NCI-H460 (cell line): ENCODE measurements at places on chromosomes 13 and 19. TPM values are rescaled to one million over a fixed set of nuclear protein-coding genes. Genes with fewer than 3 reads are reported as not detected.

DNA sequence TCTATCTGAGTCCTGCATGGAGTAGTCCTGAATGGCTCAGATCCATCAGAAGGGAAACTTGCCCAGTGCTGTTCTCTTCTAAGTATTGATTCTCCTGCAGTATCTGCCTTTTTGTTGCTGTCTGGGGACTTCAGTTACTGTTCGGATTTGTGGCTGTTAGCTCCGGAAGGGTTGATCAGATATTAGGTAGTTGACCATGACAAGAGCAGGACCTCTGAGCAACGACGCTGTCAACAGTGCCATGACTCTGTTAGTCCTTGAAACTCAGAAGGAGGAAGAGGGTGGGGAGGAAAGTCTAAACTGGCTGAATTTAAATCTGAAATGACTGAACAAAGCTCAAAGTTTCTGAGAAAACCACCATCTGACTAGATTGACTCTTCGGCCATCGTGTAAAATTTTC is 42.2 kb downstream of the CCNE1 start:
- DNase-seq = no peak

BBC3 gene
- 6.9 and 9.5 TPM in 2 replicates for total RNA-seq

ERICH4 gene
- not detected in 2 replicates for total RNA-seq

GRCh38 chr13:112679932-112680677 is 9.7 kb upstream of the ATP11A start:
- no peak for DNase-seq

WDFY2 gene
- total RNA-seq = 9.4 and 10.8 TPM in 2 replicates

PLIN4 gene
- 0.02 and 0.06 TPM in 2 replicates for total RNA-seq

DNA sequence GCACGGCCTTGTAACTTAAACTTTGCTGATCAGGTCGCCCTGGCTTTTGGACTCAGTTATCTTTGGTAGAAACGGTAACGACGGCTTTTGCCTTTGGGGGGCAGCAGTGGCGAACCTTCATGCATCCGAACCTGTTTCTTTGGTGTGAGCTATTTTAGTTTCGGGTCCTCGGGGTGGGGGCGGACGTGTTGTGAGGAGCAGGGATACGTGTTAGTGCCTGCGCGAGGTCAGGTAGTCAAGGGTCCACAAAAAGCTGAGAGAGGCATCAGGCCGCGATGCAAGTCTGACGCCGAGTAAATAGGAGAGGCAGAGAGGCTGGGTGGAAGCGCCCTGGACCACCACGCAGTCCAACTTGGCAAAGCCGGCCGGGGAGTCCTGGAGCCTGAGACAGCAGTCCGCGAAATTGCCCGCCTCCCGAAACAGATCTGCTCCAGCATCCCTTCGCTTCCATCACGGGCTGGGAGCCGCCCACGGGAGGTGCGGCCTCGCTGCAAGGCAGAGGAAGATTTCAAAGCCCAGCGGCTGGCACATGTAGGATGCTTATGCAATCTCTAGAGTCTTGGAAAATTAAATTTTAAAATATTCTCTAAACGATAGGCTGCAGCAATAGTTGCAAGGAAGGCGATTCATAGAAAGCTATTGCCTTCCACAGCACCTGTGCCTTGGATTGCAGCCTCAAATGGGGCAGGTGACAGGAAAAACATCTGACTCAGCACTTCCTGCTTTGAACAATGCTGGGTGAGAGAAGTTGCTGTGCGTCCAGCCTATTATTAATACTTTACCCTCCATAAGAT is 4.6 kb upstream of the TPP2 start:
- peak; percentile 54 for DNase-seq

- DNase-seq = no peak
Measured at GRCh38 chr13:24128962-24129361, 31.6 kb upstream of the SPATA13 start.

DNA sequence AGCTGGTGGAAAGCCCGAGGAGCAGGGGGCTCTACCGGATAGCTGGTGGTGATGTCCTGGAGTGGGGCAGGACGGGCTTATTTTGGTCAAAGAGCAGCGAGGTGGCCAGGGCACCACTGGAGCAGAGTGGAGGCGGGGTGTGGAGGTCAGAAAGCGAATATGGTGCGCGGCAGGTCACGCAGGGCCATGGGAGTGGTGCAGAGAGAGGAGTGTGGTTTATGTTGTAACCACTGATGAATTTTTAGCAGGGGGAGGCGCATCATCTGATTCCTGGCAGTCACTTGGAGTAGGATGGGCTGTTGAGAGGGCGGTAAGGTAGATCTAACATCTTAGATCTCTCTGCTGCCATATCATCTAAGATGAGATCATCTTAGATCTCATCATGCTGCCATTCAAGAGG is 1.4 kb upstream of the ZNF414 start:
- no peak for DNase-seq

WBP4 gene
- 7.3 and 9.1 TPM in 2 replicates for total RNA-seq

TBXA2R gene
- total RNA-seq = 1.2 and 1.4 TPM in 2 replicates

ZNF548 gene
- 9.4 and 10.6 TPM in 2 replicates for total RNA-seq

- DNase-seq = no peak
Measured at GRCh38 chr19:12907166-12907565, 11.9 kb downstream of the SYCE2 start.

DNA sequence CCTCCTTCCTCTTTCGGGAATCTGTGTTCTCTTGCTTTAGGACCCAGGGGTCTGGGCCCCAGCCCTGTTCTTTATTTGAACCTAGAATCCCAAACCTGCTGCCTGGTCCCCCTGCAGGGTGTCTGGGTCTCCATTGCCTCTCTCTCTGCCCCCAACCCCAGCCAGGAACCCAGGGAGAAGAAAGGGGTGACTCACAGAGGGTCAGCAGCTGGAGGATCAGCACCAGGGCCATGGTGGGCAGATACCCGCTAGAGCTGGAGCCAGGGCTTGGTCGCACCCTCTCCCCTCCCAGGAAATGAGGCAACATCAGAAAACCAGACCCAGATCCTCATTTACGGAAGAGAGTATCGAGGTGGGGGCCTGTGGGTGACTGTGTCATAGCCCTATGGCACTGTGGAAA is at the start of gene OSCAR:
TSS of gene OSCAR (minus strand) at position 243 of the 400 bp plus-strand sequence. CDS start at position 232, 11 bp downstream.
- no peak for DNase-seq

GRCh38 chr19:42422901-42423461 is 4.2 kb downstream of the LIPE start:
- no peak for DNase-seq

DNA sequence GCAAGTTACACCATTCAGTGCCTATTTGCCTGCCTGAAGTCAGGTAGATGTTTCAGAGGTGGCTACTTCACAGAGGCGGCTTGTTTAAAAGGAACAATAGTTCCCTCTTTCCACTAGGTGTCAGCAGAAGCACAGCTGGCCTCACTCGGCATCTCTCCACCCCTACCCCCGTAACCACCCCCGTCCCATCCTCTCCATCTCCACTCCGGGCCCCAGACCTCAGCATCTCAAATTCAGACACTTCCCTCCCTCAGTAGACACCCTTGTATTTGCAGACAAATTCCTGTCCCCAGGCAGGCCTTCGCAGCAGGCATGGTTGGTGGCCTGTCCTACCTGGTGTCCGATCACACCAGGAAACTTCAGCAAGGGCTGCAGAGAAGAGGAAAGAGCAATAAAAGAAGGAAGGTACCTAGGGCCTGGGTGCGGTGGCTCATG is 9.1 kb upstream of the DPP9 start:
- peak; percentile 36 for DNase-seq

ZNF682 gene
- total RNA-seq = not detected in 2 replicates

DNA sequence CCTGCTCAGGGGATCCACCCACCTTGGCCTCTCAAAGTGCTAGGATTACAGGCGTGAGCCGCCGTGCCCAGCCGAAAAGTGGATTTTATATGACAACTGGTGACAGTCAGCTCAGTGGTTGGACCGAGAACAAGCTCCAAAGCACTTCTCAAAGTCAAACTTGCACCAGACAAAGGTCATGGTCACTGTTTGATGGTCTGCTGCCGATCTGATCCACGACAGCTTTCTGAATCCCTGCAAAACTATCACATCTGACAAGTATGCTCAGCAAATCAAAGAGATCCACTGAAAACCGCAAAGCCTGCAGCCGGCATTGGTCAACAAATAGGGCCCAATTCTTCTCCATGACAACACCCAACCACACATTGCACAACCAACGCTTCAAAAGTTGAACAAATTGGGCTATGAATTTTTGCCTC is 21.6 kb upstream of the NAA16 start:
- DNase-seq = no peak

DNA sequence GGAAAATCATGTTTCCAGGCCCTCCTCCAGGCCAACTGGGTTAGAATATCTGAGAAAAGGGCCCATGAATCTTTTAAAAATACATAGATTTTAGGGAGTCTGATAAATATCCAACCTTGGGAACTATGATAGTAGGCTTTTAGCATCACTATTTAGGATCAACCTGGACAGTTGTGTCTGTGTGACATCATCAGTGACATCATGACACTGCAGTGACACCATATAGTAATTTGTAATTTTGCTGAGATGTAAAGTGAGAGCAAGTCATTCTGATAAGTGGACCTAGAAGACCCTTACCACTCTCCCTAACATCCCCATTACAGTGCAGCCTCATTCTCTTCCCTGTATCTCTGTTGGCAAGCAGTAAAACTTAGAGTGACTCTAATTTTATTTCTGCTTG is 14.1 kb downstream of the GPALPP1 start:
- no peak for DNase-seq

ZSWIM9 gene
- 1.3 and 1.5 TPM in 2 replicates for total RNA-seq

GRCh38 chr19:37963190-37963936 is 56.4 kb downstream of the SIPA1L3 start:
- no peak for DNase-seq

- DNase-seq = peak; percentile 18
Measured at GRCh38 chr13:28716511-28716910, 2.3 kb downstream of the SLC46A3 start.

- DNase-seq = no peak
Measured at GRCh38 chr13:102677122-102677521, 17.7 kb downstream of the METTL21C start.

DNA sequence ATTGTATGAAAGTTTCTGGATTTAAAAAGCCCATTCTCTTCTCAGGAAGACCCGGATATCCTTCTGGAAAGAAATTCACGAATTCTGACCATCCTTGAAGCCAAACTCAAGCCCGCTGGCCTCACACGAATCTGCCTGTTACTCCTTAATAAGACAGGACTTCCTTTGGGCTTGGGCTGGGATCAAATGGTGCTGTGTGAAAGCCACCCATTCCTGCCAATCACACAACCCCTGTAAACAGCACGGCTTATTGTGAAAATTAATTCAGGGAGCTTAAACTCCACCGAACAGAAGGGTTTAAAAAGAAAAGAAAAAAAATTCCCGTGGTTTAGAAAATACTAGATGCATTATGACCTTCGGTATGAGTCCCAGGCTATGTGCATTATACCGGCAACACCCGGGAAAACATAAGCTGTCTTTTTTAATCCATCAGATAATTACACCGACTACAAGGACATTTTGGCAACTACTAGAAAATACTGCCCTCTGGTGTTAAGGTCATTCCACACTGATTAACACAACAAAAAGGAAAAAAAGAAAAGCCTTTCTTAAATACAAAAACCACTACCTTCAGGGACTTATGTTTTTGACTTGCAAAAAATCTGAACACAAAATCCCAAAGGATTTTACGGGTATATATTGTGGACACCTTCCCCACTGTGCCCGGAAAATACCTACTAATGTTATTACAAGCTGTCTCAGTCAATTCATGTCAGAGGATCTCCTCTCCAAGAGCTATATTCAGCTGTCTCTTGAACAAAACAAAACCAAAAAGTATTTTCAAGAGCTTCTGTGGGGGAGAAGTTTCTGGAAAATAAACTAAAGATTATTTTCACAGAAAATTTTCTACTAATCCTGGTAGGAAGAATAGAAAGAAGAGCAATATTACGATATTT is 76.0 kb upstream of the LSM14A start:
- peak; percentile 46 for DNase-seq
